ENCODE measurements at places on chromosomes 4 and X.
A peak's percentile ranks its signal among the peaks of the same experiment; 100 is the strongest.

DNA sequence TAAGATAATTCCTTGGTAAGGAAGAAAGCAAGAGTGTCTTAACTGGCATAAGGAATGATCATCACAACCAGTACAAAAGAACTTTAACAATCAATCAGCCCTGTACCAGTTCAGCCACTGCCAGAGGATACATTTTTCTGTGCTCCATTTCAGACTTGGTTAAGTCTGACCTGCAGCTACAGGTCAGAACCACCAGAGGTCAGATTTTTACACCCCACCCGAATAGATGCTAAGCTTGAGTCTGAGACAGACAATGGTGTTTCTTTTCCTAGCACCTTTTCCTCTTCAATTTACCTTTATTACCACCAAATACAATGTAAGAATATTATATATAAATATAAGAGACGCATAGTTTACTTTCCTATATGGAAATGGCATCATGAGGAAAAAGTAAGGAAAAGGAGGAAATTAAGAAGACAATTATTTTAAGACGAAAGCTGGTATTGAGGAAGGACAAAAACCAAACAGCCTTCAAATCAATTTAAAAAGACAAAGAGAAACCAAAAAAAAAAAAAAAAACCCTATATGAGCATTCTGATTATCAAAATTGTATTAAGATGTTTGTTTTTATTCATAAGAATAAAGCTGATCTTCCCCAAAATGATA lies 215.3 kb upstream of the TTC29 start:
- peak; percentile 38 for DNase-seq

GRCh38 chrX:125533352-125533751 lies 213.7 kb downstream of the TEX13C start:
- no peak for DNase-seq

DNA sequence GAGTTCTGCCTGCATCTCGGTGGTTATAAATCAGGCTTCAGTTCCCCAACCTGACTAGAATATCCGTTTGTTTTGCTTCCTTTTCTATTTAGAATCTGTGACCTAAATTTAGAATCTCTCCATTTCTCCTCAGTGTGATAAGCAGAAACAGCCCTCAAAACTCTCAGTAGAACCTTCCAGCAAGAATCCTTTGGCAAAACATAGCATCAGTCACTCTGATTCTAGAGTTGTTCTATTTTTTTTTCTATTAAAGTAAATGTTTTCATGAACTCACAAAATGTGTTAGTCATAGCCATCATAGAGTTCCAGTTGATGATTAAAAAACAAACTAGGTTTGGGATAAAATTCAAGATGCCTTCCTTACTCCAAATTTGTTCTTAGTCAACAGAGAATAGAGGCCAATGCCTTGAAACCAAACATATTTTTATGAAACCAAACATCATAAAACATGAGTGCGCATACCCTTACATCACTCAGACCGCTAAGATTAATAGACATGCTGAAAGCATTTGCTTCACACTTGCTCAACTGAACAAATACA lies 13.2 kb upstream of the C1QTNF7 start:
- no peak for DNase-seq

DNA sequence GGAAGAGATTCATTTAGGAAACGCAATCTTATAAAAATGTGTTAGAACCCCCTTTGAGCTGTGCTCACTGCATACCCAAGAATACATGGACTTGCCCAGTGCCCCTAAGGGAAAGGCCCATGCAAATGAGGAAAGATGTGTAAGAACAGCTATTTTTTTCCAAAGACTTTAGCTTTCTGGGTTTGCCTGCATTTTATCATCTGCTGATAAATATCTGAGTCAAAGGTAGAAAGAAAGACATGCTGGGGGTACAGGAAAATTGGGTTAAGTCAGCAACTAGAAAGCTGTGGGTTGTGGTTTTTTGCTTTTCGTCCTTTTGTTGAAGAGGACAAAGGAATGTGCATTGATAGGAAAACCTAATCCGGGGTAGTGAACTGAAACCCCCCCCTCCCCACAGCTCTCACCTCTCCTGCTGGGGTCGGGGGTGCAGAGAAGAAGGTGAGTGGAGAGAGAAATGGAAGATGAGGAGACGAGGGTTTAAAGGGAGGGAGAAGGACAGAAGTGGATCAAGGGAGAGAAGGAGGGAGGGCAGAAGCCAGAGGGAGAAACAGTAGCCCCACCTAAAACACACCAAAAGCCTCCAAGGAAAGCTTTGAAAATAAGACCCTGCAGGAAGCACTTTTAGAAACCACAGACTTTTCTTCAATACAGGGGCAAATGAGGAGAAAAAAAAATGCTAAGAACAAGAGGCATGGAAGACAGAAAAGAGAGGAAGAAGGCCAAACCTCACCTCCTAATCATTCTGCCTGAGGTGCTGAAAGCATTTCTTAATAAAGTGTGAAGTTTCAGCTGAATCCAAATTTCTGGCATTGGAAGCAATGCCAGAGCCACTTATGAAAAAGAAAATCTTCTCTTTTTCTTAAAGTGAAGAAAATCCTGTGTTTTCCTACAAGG lies 49.3 kb downstream of the KDR start:
- no peak for DNase-seq

DNA sequence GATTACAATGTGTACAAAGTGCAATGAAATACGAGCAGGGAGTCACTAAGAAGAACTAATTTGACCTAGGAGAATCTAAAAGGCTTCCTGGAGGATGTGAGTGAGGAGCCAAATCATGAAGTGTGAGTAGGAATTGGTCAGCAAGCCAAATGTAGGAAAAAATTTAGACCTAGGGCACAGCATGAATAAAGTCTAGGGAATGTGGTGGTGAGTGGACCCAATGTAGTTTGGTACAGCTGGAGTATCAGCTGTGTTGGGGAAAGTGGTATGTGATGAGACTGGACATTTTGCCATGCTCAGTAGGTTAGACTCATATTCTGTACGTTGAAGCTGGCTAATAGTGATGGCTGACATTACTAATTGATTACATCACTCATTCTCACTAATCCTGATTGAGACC lies 191.0 kb downstream of the AFF2 start:
- DNase-seq: no peak

DNA sequence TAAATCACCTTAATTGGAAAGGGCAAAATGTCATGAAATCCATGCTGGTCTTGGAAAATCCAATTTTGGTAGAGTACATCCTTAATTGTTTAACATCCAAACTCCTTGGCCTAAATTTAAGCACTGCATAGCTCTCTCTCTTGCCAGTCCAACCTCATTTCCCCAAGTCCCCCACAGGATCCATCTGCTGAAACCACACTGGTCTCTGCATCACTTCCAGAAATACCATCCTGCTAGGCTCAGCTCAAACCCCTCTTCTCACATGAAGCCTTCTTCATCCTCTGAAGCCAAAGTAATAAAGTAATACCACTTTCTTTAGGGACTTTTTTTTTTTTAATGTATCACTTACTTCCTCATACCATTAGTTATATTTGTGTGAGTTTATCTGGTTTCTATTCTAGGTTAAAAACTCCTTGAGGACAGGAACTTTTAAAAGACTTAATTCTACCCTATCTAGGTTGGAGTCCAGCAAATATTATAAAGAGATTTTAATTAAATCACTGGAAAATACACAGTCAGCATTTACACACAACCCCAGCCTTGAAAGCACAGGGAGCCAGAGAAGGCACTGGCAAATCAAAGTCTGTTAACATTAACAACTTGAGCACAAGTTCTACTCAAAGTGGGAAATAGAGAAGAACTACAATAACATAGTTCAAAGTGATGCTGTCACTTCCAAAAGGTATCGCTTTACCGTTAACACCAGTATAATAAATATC lies 16.7 kb upstream of the KLF3 start:
- no peak for DNase-seq

- DNase-seq: no peak
Measured at GRCh38 chrX:63275127-63275526, 76.0 kb downstream of the SPIN4 start.

- DNase-seq: peak; percentile 28
Measured at GRCh38 chrX:47637546-47638195, 7.9 kb upstream of the CFP start.

DNA sequence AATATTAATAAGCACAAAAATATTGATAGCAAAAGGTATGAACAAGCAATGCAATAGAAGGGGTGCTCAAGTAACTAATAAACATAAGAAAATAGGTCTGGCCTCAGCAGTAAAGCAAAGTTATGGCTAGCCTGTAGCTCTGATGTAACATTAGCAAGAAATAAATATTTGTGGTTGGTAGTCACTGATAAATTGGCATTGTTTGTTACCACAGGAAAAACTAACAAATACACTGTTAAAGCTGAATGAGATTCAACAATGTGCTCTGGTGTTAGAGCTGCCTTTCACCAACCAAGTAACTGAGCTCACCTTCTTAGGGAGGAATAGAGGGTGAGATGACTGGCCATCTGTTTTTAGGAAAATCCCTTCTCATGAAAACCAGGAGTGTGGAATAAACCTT lies 71.4 kb downstream of the AREG start:
- DNase-seq: no peak

- no peak for DNase-seq
Measured at GRCh38 chr4:75179510-75179909, 246.6 kb downstream of the PARM1 start.

DNA sequence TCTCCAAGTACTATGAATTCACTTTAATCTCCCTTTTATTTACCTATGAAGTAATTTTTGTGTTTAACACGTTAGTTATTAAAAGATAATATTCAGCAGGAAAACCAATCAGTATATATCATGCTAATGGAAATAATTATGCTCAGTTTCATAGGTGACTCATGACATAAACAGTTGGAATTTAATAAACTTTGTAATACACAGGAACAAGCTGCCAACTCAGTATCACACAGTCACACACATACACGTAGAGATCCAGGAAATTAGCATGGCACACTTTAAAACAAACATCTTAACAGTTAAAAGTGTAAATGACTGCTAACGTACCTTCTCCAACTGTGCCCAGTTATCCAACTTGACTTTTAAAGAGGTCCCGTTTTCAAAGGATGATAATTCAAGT lies 2.3 kb downstream of the SPATA4 start:
- DNase-seq: no peak

- DNase-seq: no peak
Measured at GRCh38 chrX:11172415-11172814, 61.3 kb downstream of the HCCS start.

DNA sequence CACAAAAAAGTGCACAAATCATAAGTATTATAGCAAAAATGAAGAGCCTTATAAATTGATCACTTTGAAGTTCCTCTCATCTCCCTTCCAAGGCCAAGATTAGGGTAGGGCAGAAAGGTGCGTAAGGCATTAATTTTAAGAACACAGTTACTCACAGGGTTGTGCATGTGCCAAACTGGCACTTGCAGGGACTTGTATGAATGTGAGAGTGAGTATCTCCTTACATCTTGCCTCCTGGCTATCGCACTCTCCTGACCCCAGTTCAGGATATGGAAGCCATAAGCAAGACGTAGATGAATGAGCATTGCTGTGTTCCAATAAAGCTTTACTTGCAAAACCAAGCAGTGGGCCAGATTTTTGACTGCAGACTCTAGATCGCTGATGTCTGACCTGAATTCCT lies 510.1 kb upstream of the AADAT start:
- DNase-seq: no peak

- DNase-seq: no peak
Measured at GRCh38 chr4:158760866-158761265, 8.0 kb upstream of the FNIP2 start.

DNA sequence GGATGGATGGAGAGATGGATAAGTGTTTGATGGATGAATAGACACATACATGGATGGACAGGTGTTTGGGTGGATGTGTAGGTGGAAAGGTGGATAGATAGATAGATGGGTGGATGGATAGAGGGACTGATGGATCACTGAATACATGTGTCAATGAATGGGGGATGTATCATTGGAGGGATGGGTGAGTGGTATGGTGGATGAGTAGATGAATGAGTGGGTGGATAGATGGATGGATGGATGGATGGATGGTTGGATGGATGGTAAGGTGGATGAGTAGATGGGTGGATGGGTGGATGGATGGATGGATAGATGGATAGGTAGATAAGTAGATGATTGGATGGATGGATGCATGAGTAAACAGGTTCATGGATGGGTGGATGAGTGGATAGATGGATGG lies 41.1 kb upstream of the CD99 start:
- DNase-seq: no peak

- DNase-seq: no peak
Measured at GRCh38 chr4:115515366-115515765, 401.9 kb upstream of the NDST4 start.

GRCh38 chrX:85221361-85221760 lies 22.2 kb downstream of the SATL1 start:
- DNase-seq: no peak

DNA sequence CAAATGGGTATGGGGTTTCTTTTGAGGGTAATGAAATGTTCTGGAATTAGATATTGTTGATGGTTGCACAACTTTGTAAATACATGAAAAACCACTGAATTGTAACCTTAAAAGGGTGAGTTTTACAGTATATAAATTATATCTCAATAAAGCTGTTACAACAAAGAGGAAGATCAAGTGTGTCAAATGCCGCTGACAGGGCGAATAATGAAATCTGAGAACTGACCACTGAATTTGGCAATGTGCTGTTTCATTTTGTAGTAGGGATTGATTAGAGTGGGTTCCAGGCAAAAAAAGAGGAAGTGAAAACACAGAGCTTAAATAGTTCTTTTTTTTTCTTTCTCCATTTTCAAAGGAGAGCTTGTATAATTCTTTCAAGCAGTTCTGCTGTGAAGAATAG lies 161.1 kb upstream of the NAP1L5 start:
- DNase-seq: peak; percentile 12

GRCh38 chr4:2172161-2172560 lies 69.8 kb downstream of the HAUS3 start:
- DNase-seq: no peak

DNA sequence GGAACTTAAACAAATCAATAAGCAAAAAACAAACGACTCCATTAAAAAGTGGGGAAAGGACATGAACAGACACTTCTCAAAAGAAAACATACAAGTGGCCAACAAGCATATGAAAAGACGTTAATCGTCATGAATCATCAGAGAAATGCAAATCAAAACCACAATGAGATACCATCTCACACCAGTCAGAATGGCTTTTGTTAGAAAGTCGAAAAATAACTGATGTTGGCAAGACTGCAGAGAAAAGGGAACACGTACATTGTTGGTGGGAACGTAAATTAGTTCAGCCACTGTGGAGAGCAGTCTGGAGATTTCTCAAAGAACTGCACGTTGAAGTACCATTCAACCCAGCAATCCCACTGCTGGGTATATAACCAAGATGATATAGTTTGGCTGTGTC lies 23.7 kb downstream of the NEUROG2 start:
- no peak for DNase-seq

GRCh38 chrX:31449081-31449480 lies 377.2 kb upstream of the FTHL17 start:
- DNase-seq: no peak

GRCh38 chr4:17787315-17787714 lies 5.9 kb upstream of the FAM184B start:
- DNase-seq: no peak

- no peak for DNase-seq
Measured at GRCh38 chrX:110081740-110082139, 78.8 kb downstream of the TMEM164 start.

- no peak for DNase-seq
Measured at GRCh38 chr4:183147196-183147595, 48.1 kb downstream of the WWC2 start.

GRCh38 chr4:1871471-1872021 lies 353 bp downstream of the NSD2 start:
- no peak for DNase-seq

GRCh38 chr4:34293459-34293858 lies 1950.9 kb downstream of the ARAP2 start:
- DNase-seq: no peak
